ENCODE measurements at places on chromosomes 3 and 15.

GRCh38 chr3:110575702-110576101 lies 495.9 kb upstream of the NECTIN3 start:
- DNase-seq = no peak

GRCh38 chr15:64931381-64931780 lies 19.7 kb downstream of the ANKDD1A start:
- no peak for DNase-seq

GRCh38 chr15:34119291-34119690 lies 17.4 kb downstream of the PGBD4 start:
- no peak for DNase-seq

- no peak for DNase-seq
Measured at GRCh38 chr3:43522727-43523362, 99.0 kb downstream of the ANO10 start.

- DNase-seq = no peak
Measured at GRCh38 chr15:89163271-89164055, 57.9 kb downstream of the RLBP1 start.

DNA sequence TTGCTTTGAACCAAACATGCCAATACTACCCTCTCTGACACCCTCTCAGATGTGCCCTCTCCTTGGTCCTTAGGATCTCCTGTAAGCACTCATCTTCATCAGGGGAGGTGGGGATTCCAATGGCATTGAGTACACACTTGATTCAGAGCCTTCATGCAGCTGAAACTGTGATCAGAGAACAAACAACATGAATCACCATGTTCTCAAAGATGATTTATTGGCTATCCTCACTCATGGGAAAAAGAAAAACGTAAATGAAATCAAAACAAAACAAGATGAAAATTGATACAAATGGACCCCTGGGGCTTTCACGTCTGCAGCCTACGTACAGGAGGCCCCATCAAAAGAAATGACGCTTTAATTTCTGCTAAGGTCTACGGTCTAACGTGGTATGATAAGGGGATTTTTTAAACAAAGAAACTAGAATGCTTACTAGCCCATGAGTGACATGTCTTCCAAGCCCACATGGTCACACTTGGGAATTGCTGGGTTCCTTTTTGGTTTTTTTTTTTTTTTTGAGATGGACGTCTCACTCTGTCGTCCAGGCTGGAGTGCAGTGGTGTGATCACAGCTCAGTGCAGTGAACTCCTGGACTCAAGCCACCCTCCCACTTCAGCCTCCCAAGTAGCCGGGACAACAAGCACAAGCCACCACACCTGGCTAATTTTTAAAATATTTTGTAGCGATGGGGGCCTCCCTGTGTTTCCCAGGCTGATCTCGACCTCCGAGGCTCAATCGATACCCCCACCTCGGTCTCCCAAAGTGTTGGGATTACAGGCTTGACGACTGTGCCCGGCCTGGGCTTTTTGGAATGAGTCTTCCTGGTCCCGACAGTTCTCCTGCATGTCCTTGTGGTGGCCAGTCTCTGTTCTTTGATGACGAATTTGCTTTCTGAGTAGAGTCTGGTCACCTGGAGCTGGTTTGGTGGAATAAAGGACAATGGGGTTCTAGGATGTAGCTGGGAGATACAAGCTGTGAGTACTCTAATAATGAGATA lies 202.6 kb downstream of the XXYLT1 start:
- no peak for DNase-seq

DNA sequence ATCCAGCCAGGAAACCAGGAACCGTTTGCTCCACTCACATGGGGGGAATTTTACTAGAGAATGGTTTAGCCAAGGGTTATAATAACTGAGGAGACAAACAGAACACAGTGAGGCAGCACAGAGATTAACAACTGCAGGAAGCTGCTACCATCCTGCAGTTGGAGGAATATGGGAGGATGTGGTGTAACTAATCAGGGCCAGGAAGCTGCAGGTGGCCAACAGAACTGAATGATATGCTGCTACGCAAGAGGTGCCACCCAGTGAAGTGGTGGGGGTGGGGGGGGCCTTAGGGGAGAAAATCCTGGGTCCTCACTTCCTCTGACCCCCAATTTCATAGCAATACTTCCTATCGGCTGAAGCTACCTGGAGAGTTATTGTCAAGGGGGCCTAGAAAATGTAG lies 306.4 kb upstream of the STT3B start:
- no peak for DNase-seq

- DNase-seq = no peak
Measured at GRCh38 chr3:100114413-100115030, at the start of gene FILIP1L. TSS of gene FILIP1L (minus strand) at chr3:100114501.

- no peak for DNase-seq
Measured at GRCh38 chr3:147735616-147736015, 326.5 kb downstream of the ZIC1 start.

DNA sequence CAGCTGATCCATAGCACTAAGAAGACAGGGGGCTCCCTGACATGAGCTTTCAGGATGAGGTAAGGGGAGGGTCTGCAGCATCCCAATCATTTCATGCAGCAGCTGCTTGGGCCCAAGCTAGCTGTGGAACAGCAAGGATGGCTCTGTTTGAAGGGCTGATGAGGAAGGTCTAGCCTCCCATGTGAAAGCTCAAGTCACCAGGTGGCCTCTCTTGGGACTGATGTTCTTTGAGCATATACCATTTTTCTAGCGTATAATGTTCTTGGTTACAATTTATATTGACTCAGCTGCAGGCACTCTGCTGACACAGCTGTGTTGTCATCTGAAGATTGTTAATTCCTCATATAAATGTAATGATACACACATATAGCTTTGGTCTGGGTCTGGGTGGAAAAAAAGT lies 87.0 kb downstream of the CD200R1L start:
- no peak for DNase-seq

GRCh38 chr3:78781351-78781750 lies 986.4 kb downstream of the ROBO1 start:
- DNase-seq = no peak

- DNase-seq = no peak
Measured at GRCh38 chr3:129608087-129608935, 1.8 kb upstream of the PLXND1 start.

DNA sequence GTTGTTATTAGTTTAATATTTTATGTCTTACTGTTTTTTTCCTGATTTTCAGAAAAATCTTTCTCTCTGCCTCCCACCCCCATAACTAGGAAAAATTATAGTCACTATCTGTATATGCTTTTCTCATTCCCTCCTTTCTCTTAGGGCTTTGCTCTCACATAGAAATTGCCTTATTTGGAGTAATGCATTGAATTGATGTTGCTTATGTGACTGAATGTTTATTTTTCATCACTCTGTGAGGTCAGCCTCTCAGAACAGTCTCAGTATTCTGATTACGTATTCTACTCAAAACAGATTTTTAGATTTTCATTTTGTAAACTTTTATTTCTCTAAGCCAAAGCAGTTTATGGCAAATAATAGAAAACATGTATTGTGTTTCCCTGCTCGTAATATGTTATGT lies 121.0 kb downstream of the SLMAP start:
- DNase-seq = no peak

- DNase-seq = no peak
Measured at GRCh38 chr3:179512378-179512777, 50.3 kb upstream of the ACTL6A start.

- DNase-seq = no peak
Measured at GRCh38 chr3:123416173-123416572, 32.7 kb downstream of the ADCY5 start.

DNA sequence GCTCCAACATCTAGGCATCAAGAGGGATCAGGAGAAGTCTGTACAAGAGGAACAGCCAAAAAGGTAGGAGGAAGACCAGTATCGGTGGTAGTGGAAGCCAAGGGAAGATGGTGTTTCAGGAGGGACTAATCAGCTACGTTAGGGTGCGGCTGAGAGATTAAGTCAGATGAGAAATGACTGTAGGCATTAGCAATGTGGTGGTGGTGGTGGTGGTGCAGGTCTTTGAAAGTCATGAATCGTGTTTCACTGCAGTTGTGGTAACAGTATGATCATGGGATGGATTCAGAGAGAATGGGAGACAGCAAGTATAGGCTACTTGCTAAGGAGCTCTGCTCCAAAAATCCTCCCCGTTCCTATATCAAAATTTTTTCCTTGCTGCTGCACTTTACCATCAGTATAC lies 35.5 kb downstream of the ASTE1 start:
- no peak for DNase-seq

- no peak for DNase-seq
Measured at GRCh38 chr15:40932156-40932555, 3.0 kb downstream of the DLL4 start.

DNA sequence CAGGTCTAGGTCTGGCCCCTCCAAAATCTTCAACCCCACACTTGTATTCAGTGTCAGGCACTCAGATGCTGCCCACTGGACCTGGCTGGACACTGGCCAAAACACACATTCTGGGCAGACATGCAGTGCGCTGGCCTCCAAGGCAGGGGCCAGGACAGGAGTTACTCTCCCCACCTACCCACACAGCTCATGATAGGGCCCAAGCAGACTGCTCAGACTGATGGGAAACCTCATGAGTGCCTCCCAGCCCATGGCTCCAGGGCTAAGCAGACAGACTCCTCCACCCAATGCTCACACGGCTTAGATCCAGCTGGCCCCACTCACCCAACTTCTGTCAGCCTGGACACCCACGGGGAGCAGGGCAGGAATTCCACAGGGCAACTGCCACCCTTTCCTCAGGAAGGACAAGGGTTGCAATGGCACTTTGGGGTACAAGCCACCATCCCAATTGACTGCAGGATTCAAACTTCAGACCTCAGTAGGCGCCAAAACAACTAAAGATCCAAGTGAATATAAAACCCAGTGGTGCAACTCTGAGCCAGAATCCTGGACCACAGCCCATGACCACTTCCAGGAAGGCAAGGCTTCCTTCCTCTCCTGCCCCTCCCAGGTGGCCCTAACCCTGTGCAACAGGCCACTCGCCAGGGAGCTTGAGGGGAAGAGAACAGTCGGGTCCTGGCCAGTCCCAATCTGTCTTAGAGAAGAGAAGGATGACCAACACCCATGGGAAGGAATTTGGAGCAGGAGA lies 1.4 kb downstream of the LTF start:
- no peak for DNase-seq

GRCh38 chr3:128369121-128369703 lies 97.5 kb downstream of the DNAJB8 start:
- DNase-seq = no peak

DNA sequence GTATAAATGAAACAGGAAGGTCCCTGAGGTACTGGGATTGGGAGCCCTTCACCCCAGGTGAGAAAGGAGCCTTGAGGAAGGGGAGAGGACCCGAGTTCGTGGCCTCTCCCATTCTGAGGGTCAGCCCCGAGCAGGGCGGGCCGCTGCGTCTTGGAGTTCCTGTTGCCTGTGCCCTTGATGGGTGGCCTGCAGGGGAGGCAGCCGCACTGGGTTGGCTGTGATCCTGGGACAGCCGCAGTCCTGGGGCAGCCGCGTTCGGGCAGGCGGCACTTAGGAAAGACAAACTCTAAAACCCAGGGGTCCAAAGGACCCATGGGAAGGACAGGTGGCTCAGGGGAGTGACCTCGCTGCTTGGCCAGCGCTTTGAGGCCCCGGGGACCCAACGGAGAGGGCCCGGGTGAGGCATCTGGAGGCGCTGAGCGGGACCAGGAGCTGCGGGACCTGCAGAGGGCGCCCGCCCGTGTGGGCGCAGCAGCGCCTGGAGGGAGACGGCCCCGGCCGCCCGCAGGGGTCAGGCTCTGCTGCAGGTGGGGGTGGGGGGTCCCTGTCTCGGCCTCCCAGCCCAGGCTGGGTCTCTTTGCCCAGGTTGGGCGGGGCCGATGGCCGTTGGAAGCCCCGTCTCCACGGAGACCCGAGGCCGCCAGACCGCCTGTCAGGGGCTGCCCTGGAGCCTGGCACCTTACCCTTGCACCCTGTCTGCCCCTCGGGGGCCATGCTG lies 65.1 kb downstream of the HMCES start:
- DNase-seq = no peak

Data from pulmonary artery endothelial cell (primary cell).